Thoracic aorta (tissue), 2 donors: ENCODE measurements at places on chromosomes 5 and 9.

DNA sequence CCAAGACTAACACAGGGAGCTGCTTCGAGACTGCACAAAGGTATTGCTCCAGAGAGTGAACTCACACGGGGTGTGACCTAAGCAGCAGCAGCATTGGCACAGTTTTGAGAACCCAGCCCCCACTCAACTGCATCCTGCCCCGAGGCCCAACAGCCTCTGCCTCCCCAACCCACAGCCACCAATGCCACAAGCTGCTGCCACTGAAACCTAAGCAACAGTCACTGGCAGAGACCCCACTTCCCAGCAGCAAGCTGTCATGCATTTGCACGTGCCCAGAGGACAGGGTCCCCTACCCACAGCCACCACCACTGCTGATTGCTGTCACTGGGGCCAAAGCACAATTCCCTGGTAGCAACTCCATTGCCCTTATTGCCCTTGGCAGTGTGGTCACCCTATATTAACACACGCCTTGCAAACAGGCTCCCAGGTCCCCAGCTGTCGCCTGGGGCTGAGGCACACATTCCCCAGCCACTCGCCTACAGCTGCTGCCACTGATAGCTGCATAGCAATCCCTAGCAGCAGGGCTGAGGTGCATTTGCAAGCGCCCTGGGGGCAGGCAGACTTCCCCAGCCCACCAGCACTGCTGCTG is 141.0 kb downstream of the AGTPBP1 start:
- no peaks in the 10 kb centered on the region for H3K27me3 ChIP-seq
- no peaks in the 10 kb centered on the region for H3K4me1 ChIP-seq
- H3K36me3 ChIP-seq: no peaks in the 10 kb centered on the region
- no peak overlapping the region for H3K27ac ChIP-seq
- no peak overlapping the region for H3K4me3 ChIP-seq

DNA sequence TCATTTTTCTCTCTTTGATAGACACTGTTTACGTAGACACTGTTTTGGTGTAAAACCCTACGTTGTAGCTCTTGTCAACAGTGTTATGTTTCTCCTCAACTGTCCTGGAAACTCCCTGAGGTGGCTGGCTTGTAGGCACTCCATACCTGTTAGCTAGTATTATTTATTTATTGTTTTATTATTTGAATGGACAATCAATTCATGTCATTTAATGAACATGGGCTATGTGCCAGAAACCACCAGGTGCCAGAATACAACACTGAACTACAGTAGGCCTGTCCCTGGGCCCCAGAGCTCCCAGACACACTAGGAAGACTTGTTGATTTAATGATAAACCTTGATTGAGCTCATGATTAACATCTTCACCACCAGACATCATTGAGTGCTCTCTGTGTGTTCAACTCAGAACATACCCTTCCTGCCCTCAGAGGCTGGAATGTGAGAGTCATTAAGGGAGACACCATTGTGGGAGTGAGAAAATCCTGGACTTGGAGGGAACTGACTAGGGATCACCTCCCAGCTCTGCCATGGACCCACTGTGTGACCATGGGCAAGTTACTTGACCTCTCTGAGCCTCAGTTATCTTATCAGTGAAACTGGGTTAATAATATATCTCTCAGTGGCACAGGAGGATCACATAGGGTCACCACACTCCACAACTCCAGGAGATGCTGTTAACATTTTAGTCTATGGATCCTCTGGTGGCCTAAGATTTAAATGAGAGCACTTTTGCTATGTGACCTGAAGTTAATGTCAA is 19.2 kb downstream of the IRF1 start:
- no peak overlapping the region for H3K4me3 ChIP-seq
- H3K27me3 ChIP-seq: no peaks in the 10 kb centered on the region
- no peak overlapping the region for H3K27ac ChIP-seq
- no peak for DNase-seq
- no peaks in the 10 kb centered on the region for H3K36me3 ChIP-seq

- H3K27me3 ChIP-seq: no peaks in the 10 kb centered on the region
- H3K4me3 ChIP-seq: no peak overlapping the region
- H3K36me3 ChIP-seq: no peaks in the 10 kb centered on the region
- H3K27ac ChIP-seq: no peak overlapping the region
- DNase-seq: no peak
Measured at GRCh38 chr5:7068899-7069298, 327.0 kb upstream of the ADCY2 start.

DNA sequence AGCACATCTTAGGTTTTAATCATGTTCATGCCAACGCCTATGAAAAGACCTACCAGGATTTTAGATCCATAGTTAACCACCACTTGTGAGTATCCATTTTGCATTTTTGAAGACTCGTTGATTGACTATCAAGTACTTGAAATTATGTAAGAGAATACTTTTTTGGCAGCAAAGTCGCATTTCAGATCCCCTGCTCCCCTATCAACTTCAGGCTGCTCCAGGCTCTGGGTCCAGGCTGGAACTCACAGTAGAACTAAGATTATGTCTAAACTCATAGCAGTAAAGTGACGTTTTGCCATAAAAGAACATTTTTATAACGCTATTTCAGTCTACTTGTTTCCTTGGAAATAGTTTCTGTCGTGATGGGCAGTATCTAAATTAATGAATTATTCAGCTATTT is 267.7 kb downstream of the FANCC start:
- H3K36me3 ChIP-seq: no peaks in the 10 kb centered on the region
- no peak for DNase-seq
- H3K27ac ChIP-seq: peak overlapping the region; percentile 67
- no peaks in the 10 kb centered on the region for H3K27me3 ChIP-seq

DNA sequence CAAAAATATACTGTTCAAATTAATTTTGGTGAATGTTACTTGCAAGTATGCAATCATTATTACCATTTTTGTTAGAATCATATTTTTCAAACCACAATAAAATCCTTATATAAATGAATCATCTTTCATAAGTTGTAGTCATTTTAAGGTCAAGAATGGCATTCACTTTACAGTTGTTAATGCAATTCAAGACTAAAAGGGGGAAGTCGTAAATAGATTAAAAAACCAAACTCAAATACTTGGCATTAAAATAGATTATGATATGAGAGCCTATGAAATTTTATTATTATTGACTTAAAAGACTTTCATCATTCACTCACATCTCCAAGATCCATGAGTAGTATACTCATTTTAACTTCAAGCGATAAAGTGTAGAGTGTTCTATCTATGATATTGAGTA is 11.6 kb downstream of the CDH9 start:
- DNase-seq: no peak
- H3K27me3 ChIP-seq: no peaks in the 10 kb centered on the region
- no peaks in the 10 kb centered on the region for H3K36me3 ChIP-seq
- no peaks in the 10 kb centered on the region for H3K4me1 ChIP-seq

DNA sequence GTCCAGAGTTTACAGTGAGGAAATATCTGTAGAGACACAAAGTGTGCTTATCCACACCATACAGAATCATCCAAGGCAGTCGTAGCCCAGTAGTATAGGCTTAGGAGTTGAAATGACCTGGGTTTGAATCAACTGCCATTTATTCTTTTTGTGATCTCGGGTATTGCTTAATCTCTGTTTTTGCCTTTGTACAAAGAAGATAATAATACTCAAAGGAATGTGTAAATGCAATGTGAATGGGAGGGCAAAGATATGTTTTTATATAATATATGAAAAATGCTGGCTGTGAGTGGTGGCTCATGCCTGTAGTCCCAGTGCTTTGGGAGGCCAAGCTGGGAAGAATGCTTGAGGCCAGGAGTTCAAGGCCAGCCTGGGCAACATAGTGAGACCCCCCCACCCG is 141.1 kb downstream of the SPATA31D1 start:
- no peak overlapping the region for H3K27ac ChIP-seq
- no peak for DNase-seq
- no peaks in the 10 kb centered on the region for H3K36me3 ChIP-seq
- no peaks in the 10 kb centered on the region for H3K4me1 ChIP-seq
- no peak overlapping the region for H3K4me3 ChIP-seq

DNA sequence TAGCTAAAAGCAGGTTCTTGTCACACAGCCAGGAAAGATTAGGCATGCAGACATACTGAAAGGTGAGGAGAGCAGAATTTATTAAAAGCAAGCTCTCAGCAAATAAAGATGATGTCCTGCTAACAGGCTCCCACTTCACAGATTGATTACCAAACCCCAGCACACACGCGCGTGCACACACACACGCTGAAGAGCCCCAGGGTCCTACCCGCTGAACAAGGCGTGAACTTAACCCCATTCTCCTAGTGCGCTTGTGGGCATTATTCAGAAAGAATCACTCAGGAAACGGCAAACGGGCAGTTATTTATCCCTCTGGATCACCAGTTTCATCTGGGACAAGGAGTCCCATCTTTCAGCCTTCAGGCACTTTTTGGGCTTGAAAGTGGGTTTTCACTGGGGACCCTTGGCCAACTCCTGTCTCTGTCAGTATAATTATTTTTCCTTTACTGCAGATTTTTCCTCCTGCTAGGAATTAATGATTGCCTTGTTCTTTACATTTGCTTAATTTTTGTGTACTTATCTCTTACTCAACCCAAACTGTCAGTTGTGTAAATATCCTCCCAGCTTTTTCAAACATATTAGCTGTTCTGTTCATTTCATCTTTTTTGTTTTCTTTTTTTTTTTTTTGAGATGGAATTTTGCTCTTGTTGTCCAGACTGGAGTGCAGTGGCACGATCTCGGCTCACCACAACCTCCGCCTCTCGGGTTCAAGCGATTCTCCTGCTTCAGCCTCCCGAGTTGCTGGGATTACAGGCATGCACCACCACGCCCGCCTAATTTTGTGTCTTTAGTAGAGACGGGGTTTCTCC is 92.6 kb downstream of the RIC1 start:
- H3K4me3 ChIP-seq: no peak overlapping the region
- DNase-seq: no peak
- H3K27me3 ChIP-seq: no peaks in the 10 kb centered on the region

- no peak for DNase-seq
- H3K27ac ChIP-seq: no peak overlapping the region
- no peaks in the 10 kb centered on the region for H3K36me3 ChIP-seq
- H3K4me3 ChIP-seq: no peak overlapping the region
- no peaks in the 10 kb centered on the region for H3K27me3 ChIP-seq
- no peaks in the 10 kb centered on the region for H3K4me1 ChIP-seq
Measured at GRCh38 chr9:101366038-101366756, 18.6 kb downstream of the BAAT start.

GRCh38 chr5:179137643-179138567 is 77.7 kb downstream of the ZNF354C start:
- no peak overlapping the region for H3K4me3 ChIP-seq
- H3K4me1 ChIP-seq: no peaks in the 10 kb centered on the region
- no peaks in the 10 kb centered on the region for H3K36me3 ChIP-seq
- no peaks in the 10 kb centered on the region for H3K27me3 ChIP-seq
- no peak for DNase-seq
- H3K27ac ChIP-seq: no peak overlapping the region

- peaks cover 7% of the 10 kb centered on the region for H3K4me1 ChIP-seq
- H3K4me3 ChIP-seq: peak overlapping the region; percentile 0
Measured at GRCh38 chr5:142568283-142568995, 117.5 kb downstream of the FGF1 start.
